ENCODE measurements at places on chromosomes 11 and 22.

- ATAC-seq, result no peak
Observed at GRCh38 chr22:48338793-48339705, 1488.6 kb downstream of the BRD1 start.

DNA sequence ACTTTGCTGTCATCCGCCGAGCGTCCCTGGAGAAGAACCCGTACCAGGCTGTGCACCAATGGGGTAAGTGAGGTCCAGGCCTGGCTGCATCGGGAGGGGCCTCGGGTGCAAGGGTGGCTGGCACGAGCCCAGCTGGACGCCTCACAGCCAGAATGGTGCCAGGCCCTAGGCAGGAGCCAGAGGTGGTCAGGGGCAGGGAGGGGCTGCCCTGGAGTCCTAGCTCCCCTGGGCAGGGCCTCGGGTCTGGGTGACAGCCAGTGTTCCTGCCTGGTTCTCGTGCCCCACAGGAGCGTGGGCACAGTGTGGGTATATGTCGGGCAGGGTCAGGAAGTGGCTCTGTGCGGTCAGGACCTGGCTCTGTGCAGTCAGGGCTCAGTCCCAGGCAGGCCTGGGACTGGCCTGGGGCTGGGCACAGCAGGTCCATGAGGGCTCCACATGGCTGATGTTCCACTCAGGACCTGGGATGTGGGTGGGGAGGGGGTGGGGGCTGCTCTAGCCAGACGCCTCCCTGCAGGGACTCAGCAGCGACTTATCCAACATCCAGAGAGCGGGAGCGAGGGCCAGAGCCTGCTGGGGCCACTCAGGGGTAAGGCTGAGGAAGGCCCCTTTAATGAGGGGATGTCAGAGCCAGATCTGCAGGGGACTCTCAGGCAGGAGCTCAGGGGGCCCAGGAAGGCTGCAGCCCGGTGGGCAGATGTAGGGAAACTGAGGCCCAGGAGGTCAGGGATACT is 1.2 kb downstream of the TSPAN32 start:
- no peak for ATAC-seq

- ATAC-seq, result no peak
Observed at GRCh38 chr22:47129902-47130635, 367.6 kb downstream of the TBC1D22A start.

GRCh38 chr11:48005831-48006270 is 25.5 kb downstream of the PTPRJ start:
- peak; percentile 18 for ATAC-seq

DNA sequence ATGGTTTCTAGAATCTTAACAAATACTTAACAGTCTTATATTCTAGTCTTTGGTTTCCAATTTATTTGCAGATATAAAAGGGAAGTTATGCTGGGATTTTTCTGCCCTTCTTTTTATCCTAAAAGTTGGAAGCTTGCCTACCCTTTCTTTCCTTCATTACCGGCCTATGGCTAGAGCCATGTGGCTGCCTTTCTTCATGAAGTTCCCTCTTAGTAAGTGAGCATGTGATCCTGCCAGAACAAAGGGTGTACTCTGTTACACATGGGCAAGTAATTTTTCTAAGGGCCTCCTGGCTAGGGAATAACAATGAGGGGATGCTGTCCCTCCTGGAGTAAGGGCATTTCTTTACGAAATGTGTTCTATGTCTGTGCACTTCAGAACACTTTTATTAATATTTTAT is 252.1 kb upstream of the PITPNB start:
- 0 out of 3 replicates have a peak, but pooled peaks have one; percentile 44 for ATAC-seq
